ENCODE measurements at places on chromosomes 2 and 18. TPM values are rescaled to one million over a fixed set of nuclear protein-coding genes. Genes with fewer than 3 reads are reported as not detected.

SIX3 gene
- not detected for polyA plus RNA-seq

AGXT gene
- 0.10 TPM for polyA plus RNA-seq

NAB1 gene
- 72.2 TPM for polyA plus RNA-seq

CRYGC gene
- polyA plus RNA-seq, result not detected

GLI2 gene
- polyA plus RNA-seq, result 11.8 TPM

SCTR gene
- 8.3 TPM for polyA plus RNA-seq

OXER1 gene
- 7.4 TPM for polyA plus RNA-seq

IL36RN gene
- polyA plus RNA-seq, result not detected

COBLL1 gene
- polyA plus RNA-seq, result 117 TPM

DNA sequence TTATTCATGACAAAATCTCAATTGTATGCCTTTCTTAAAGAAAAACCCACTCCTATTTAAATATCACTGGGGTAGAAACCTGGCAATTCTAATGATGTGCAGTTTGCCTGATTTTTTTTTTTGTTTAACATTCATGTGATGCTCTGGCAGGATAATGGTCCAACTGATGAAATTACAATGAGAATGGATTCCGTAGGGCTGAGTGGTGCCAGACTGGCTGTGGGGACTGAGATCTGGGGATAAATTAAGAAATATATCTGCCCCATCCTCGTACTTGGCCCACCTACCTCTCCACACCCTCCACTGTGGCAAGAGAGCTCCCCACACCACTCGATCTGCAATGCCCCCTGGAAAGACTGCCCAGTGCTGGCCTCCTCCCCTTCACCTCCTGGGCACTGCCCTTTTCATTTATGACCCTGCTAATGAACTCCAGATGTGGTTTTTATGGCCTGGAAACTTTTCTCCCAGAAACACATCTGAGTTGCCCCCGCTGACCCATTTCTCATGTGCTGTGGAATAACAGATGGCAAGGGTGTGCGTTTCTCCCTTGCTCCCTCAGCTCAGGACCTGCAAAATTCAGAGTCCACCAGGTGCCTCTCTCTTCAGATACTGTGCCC is 33.0 kb upstream of the RPL37A start:
- no peak for DNase-seq

DNA sequence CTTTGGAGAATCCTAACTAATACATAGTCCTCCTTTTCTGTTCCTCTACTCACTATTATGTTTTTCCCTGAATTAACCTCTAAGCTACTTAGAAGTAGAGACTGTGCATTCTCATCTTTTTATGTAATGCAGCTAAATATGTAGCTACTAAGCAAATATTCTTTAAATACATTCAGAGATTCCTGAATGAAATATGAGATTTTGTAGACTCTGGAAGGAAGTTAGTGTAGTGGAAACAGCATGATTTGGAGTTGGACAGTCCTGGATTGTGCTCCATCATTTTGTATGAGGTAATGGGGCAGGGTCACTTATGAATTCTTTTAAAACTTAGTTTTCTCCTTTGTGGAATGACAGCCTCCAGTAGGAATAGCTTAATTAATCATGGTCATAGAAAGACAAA is 24.7 kb upstream of the NT5C1B start:
- DNase-seq, result no peak

DNA sequence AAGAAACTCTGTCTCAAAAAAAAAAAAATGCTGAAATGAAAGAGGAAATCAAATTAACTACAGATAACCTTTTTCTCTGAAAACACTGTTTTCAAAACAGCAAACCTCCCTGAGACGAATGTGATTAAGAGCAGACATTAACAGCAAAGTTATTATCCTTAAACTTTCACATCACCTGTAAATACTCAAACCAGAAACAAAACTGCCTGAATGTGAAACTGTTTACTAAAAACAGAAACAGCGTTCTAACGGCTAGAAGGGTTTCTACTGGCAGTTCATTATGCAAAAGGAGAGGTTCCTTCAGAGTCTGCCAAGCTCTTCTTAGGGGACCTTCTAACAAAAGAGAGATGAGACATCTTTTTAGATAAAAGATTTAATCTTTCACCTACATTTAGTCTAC is 45.9 kb downstream of the PNO1 start:
- DNase-seq, result no peak

GRCh38 chr2:175003875-175004729 is 1.1 kb downstream of the CHN1 start:
- no peak for DNase-seq

- no peak for DNase-seq
Observed at GRCh38 chr18:79912409-79912991, 39.0 kb downstream of the SLC66A2 start.

GRCh38 chr2:27080140-27080469 is 1.7 kb downstream of the EMILIN1 start:
- DNase-seq, result no peak

- no peak for DNase-seq
Observed at GRCh38 chr2:175431101-175431946, 249.8 kb upstream of the ATP5MC3 start.

GRCh38 chr2:119255760-119256581 is 32.3 kb downstream of the STEAP3 start:
- no peak for DNase-seq

DNA sequence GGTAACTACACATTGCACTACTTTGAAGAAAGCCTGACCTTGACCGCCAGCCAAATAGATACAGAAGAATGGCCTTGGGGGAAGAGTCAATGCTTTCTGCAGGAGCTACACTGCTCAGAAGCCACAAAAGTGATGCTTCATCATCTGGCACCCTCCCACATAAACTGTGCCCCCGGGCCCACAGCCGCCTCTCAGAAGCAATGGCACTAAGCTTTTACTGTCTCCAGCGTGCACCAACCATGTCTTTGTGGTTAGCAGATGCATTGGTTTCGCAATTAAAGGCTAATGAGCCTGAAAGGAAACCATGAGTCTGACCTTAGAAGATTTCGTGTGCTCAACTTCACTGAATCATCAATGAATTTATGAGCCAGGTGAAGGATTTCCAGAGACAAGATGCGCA is 209.4 kb upstream of the TRIB2 start:
- no peak for DNase-seq

DNA sequence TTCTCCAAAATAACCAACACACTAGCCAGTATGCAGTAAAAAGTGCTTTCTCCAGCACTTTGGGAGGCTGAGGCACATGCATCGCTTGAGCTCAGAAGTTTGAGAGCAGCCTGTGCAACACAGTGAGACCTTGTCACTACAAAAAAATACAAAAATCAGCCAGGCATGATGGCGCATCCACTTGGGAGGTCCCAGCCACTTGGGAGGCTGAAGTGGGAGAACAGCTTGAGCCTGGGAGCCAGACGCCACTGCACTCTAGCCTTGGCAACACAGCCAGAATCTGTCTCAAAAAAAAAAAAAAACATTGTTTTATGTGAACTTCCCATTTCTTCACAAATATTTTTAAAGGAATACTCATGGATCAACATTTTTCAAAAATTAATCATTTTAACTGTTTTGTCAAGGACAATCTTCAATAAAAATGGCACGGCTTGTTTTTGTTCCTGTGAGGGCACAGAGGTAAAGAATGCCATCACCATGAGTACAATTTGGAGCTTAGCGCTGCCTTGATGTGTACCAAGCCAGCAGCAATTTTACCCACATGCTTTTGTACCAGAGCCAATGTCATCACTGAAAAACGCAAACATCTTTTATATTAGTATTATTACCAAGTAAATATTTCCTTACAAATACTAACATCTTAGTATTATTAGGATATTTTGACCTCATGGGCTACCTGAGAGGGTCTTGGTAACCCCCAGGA is 26.7 kb downstream of the RAB1A start:
- no peak for DNase-seq

GRCh38 chr2:68031542-68032160 is 31.2 kb downstream of the C1D start:
- DNase-seq, result peak; percentile 45

GRCh38 chr2:60366135-60366712 is 187.2 kb downstream of the BCL11A start:
- no peak for DNase-seq

DNA sequence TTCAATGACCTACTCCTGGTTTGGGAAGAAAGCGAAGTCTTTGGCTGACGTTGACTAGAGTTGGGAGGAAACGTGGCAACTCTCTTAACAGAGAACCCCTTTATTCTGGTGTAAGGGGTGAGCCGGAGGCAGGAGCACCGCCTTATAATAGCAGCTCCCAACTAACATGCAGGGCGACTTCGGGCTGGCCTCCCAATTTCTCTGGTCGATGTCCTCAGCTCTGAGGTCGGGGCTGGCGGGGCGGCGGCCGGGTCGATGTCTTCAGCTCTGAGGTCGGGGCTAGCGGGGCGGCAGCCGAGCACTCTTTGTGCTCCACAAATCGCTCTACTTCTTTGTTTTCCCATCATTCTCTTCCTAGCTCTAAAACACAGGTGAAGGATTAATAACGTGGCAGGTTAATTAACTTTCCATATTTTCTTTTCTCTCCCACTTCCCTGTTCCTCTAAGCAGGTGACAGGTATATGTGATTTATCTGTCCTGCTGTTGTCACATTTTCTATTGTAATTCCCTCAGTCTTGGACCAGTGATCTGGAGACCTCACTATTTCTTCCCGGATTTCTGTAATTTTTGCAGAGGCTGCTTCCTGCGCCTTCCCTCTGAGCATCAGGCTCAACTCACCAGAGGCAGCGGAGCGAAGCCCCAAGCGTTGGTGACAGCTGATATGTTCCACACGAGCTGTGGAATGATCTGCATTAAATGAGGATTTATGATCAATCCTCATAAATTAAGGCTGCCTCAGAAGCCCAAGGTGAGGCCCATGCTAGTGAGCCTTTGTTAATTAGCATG is 64.3 kb downstream of the ACKR3 start:
- DNase-seq, result peak; percentile 51

DNA sequence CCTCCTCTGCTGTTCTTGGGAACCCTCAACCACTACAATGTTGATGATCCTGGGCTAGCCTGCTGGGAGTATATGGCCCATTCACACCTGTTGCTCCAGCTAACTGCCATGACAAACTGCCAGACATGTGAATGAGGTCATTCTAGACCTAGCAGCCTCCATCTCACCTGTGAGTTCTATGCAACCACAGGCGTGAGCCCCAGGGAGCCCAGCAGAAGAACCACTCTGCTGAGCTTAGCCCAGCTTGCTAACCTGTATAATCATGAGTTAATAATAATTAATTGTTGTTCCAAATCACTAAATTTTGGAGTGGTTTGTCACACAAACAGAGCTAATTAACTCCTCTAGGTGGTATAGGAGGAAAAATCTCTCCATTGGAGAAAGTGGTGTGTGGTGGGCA is 24.7 kb upstream of the CELF4 start:
- DNase-seq, result no peak

GRCh38 chr2:128467321-128467969 is 148.8 kb upstream of the HS6ST1 start:
- DNase-seq, result no peak

- DNase-seq, result no peak
Observed at GRCh38 chr2:204008352-204008751, 71.8 kb downstream of the ICOS start.

DNA sequence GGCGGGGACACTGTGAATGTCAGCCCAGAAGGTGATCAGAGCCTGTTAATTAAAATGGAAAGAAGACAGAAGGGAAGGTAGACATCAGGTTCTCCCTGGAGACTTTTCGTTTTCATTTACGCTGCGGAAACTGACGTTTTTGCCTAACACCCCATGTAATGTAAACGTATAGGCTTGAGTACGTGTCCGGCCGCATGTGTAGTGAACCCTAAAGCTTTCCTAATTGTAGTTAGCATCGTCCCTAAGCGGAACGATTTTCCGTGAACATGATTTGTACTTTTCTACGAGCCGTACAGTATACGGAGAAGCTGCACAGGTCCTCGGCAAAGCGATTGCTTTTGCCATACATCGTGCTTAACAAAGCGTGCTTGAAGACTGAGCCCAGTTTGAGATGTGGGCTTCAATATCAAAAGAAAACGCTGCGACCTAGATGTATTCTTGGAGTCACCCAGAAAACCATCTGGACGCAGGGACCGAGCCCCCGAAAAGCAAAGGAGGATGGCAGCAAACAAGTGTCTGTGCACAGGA is 284 bp downstream of the TIMM21 start:
- DNase-seq, result no peak
